ENCODE measurements at places on chromosomes 6 and 20.

DNA sequence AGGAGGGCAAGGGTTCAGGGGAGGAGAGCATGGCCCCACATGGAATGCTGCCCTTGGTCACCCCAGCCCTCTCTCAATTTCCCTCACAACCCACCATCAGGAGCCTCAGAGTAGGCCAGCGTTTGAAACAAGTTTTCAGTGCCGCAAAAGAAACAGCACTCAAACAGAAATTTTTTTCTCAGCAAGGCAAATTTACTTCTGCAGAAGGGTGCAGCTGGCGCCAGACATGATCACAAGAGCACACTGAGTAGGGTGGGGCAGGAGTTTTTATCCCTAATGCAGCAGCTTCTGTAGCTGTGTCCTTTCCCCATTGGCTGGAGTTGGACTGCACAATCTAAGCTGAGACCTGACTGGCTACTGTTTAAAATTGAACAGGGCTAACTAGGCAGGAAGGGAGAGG lies 287.8 kb upstream of the CDYL start:
- no peak for DNase-seq

GRCh38 chr6:41100871-41101287 lies 28.1 kb downstream of the NFYA start:
- DNase-seq = peak; percentile 39

GRCh38 chr6:116251568-116252384 lies 2.1 kb downstream of the TSPYL4 start:
- no peak for DNase-seq

DNA sequence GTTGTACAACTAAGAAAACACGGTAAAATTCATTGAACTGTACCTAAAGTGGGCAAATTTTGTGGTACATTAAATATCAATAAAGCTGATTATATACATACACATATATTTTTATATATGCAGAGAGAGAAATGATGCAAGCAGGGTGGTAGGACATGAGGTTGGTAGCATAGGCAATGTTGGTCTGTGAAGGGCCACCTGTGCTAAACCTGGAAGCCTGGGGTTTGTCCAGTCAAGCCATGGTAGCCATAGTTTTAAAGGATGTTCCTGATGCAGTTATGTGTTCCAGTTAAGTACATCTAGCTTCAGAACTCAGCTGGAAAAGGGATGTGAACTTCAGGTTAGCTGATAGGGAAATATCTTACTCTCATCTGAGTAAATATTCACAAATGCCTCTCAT lies 60.1 kb downstream of the TRIM38 start:
- DNase-seq = no peak

- peak; percentile 59 for DNase-seq
Observed at GRCh38 chr6:52108128-52108527, 20.7 kb upstream of the PKHD1 start.

- no peak for DNase-seq
Observed at GRCh38 chr6:162638931-162639574, 88.5 kb downstream of the PRKN start.

DNA sequence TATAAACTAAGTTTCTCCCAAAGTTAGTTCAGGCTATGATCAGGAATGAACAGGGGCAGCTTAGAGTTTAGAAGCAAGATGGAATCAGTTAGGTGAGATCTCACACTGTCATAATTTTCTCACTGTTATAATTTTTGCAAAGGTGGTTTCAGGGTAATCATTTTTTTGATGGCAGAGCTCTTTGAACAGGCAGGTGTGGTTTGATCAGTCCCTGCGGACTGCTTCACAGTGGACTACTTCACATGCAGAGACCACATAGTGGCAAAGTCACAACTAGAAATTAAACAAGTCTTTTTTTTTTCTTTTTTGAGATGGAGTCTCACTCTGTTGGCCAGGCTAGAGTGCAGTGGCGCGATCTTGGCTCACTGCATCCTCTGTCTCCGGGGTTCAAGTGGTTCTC lies 6.8 kb downstream of the MAS1 start:
- no peak for DNase-seq

GRCh38 chr6:47043286-47043685 lies 1.2 kb upstream of the ADGRF1 start:
- DNase-seq = no peak

GRCh38 chr6:131660195-131660594 lies 23.1 kb downstream of the ENPP3 start:
- no peak for DNase-seq

- DNase-seq = peak; percentile 44
Observed at GRCh38 chr6:138250513-138251247, 32.4 kb upstream of the PBOV1 start.

DNA sequence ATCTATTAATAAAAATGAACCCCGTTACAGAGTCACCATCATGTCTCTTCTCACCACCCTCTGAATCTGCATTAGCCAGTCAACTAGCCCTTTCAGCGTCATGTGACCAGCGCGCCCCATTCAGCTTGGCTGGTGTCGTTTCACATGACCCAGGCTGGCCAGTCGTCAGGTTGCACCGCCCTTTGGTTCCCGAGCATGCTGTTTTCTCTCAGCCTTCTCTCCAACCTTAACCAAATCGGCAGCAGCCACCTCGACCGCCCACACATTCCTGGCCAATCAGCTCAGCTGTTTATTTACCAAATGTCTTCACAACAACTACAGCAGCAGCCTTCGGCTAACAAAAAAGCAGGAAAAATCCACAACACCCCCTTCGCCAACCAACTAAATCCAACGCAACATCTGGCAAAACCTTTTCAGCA lies 5.6 kb downstream of the SRSF3 start:
- no peak for DNase-seq

DNA sequence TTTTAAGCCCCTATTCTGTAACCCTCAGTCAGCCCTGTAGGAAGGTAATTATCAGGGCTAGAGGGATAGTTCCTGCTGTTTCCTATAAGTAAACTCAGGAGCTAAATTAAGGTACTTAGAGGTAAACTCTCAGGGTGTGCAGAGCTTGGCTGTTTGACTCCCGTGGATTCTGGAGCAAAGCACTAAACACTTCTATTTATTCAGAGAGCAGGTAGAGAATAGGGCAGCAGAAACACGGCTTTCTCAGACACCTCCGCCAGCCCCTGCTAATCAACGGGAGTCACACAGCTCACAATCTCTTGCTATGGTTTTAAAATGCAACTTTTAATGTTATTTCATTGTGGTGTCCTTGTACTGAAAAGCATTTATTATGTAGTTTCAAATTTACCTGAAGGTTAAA lies 21.8 kb downstream of the PRKN start:
- no peak for DNase-seq

GRCh38 chr20:51979226-51979625 lies 176.9 kb upstream of the SALL4 start:
- DNase-seq = no peak

- no peak for DNase-seq
Observed at GRCh38 chr20:44633187-44633810, 18.2 kb downstream of the ADA start.

DNA sequence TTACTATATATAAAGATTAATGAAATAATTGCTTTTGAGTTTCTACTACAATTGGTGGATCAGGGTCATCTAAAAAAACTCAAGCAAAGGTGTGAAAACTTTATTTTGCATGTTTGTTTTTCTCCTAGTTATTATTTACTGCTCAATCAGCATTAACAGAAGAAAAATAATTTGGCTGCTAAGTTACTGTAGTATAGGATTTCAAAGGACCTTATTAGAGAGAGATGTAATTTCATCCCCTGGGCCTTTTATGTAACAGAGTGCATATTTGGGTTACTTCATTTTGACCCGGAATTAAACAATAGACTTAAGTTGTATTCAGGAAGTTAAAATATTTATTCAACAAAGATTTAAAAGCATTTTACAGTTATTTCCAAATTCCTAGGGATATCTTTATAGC lies 49.8 kb downstream of the EYA4 start:
- DNase-seq = no peak

GRCh38 chr6:116514111-116514510 lies 2.7 kb downstream of the CALHM5 start:
- no peak for DNase-seq

DNA sequence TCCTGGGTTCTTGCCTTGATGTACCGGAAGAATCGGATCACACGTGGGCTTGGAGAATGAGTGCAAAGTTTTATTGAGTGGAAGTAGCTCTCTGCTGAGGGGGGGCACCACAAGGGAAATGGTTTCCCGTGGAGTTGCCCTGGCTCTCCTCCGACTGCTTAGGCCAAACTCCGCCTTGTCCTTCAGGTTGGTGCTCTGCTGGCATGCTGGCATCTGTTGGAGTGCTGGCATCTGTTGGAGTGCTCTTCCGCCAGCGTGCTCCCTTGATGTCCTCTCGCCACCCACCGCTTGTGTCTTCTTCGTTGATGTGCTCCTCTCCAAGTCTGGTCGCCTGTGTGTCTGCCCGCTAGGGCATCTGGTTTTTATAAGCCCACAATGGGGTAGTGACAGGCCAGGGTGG lies 317.1 kb upstream of the HSF2 start:
- DNase-seq = no peak

- DNase-seq = no peak
Observed at GRCh38 chr6:52346503-52346902, 15.4 kb upstream of the PAQR8 start.

DNA sequence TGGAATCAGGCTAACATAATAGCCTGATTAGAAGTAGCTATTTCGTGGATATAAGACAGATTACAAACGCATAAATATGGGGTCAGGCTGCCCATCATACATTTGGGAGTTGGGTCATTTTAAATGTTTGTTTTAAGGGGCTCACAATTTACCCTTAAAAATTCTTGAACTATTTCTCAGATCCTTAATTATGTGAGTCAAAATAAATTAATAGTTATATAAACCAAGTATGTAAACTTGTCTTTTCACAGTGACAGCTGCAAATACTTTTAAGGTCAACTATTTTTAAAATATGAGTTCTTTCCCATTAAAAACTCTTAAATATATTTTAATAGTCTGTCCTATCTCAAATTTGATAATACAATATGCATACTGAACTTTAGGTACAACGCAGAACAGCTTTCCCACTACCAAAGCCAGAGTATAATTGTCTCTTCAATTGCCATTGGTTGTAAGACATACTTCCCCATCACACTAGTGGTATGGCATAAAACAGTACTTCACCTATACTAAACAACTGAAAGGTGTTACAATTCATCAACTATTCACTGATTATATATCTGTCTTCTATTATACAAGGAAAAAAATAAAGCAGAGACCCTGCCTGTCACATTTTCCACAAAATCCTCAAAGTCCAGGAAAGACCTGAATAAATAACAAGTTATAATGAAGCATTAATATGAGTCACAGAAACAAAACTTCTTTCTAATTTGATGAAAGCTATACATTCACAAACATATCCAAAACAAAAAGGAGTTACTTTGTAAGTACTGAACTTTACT lies 80.8 kb upstream of the COL21A1 start:
- no peak for DNase-seq

- no peak for DNase-seq
Observed at GRCh38 chr20:18705490-18705889, 108.1 kb upstream of the SCP2D1 start.

DNA sequence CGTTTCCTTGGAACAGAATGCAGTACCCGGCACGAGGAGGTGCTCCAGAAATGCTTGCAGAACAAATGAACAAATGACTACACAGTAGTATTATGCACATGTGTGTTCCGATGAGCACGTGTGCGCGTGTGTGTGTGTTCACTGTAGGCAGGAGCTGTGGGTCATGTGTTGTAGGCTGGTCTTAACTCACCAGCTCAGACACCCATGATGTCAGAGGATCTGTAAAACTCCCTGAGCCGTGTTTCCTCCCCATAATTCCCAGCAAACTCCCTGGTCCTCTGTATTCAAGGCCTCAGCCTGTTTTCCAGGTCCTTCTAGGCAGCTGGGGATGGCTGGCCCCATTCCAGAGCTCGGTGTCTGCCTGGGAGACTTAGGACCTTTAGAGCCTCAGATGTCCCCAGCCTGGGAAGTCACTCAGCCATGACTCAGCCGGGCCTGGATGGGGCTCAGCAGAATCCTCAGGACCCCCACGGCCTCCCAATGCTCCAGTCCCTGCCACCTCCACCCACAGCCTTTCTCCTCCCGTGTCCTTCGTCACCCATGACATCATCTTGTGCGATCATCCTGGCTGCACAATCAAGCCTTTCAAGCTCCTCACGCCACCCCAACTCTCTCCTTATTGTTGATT lies 475.0 kb upstream of the SULF2 start:
- peak; percentile 42 for DNase-seq

DNA sequence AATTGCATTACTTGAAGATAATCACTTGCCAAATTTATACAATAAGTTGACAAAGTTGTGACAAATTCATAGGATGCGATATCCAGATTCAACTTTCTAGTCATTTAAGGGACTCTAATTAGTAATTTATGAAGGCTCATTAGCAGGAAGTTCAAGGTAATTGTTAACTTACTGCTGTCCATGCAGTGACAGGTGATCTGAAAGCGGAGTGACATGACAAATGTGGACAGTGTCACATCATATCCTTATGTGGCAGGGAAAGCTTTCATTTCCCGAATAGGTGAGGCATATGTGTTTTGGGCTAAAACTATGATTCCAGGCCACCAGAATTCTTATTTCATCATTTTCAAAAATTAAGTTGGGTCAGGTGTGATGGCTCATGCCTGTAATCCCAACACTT lies 115.9 kb upstream of the BMP2 start:
- DNase-seq = no peak

GRCh38 chr20:24894488-24894887 lies 54.6 kb upstream of the CST7 start:
- no peak for DNase-seq

DNA sequence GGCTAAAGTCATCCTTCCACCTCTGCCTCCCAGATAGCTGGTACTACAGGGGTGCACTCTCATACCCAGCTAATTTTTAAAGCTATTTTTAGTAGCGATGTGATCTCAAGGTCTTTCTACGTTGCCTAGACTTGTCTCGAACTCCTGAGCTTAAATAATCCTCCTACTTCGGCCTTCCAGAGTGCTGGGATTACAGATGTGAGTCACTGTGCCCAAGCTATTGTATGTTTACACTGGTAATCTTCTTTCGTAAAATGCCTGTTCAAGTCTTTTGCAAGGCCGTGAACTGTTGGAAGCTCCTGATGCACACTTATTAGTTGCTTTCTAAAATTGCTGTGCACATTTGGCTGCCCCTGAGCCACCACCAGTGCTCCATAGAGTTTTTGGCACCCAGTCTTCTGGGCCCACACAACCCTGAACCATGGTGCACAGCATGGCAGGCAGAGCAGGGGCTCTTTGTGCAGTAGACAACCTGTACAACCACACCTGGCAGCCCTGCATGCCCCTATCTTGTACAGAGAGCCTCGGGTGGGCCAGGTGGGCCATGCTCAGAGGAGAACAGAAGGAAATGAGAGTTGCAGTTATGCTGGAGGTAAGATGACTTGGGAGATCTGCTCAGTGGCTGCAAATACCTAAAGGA lies 33.3 kb downstream of the PDRG1 start:
- DNase-seq = no peak

DNA sequence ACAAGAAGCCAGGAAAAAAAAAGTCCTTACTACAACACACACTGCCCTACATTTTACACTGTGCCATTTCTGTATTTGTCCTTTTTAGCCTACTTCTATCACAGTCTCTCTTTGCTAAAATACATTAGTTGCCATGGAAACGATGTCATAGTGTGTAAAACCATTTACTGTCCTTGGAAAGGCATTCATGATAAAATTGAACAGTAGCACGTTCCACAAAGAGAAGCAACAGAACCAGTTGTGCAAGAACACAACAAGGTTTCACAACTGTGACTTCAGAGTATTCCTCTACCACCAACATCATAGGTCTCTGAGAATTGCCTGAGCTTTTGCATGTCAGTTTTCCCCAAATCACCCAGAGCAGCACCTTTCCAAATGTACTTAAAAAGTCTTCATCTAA lies 20.5 kb downstream of the FYN start:
- DNase-seq = no peak

All from femur (tissue), 1 donor.